ENCODE measurements at places on chromosomes 13 and 19.

GRCh38 chr19:45250216-45250831, 747 bp upstream of the MARK4 start:
- DNase-seq, result no peak

- no peak for DNase-seq
Measured at GRCh38 chr13:28375250-28375930, 119.5 kb downstream of the FLT1 start.

DNA sequence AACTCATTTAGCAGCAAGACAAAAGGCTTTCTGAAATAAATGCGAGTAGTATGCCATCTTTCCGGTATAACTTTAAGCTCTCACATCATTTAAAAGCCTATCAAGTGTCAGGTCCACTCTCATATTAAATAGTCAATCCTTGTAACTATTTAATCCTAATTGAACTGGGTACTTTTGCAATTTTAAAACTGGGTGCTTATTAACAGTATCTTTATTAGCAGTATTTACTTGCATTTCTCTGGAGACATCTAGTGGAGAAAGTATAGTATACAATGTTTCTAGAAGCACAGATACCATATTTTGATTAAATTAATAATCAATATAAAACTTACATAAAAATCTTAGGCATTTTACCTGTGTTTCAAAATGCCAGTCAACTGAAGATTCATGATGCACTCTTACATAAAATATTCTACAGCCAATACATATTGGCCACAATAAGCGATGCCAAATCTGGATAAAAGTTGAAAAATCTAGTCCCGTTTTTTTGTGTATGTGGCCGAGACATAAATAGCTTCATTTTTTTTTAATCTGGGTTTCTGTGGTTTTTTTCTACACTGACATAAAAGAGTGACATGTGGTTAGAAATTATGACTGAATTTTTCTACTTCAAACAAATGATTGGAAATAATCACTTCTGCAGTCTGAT, 4.3 kb upstream of the POSTN start:
- DNase-seq, result no peak

GRCh38 chr19:4589579-4590410, 30.3 kb upstream of the SEMA6B start:
- DNase-seq, result no peak

GRCh38 chr13:80157261-80157932, 183.5 kb downstream of the SPRY2 start:
- DNase-seq, result no peak
